ENCODE measurements at places on chromosomes 5 and 9.

GRCh38 chr5:95018511-95018910 lies 266.4 kb downstream of the MCTP1 start:
- DNase-seq = no peak

DNA sequence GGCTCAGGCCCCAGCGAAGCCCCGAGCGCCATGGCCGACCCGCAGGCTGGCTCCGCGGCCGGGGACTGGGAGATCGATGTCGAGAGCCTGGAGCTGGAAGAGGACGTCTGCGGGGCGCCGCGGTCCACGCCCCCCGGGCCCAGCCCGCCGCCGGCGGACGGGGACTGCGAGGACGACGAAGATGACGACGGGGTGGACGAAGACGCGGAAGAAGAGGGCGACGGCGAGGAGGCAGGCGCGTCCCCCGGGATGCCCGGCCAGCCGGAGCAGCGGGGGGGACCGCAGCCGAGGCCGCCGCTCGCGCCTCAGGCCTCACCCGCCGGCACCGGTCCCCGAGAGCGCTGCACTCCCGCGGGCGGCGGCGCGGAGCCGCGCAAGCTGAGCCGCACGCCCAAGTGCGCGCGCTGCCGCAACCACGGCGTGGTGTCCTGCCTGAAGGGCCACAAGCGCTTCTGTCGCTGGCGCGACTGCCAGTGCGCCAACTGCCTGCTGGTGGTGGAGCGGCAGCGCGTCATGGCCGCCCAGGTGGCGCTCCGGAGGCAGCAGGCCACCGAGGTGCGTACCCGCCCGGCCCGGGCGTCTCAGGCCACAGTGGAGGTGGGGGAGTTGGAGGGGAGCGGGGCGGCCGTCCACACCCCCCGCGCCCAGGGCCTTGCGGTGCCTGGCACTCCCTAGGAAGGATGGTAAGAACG lies 1.6 kb downstream of the DMRT2 start:
- DNase-seq = peak; percentile 60

DNA sequence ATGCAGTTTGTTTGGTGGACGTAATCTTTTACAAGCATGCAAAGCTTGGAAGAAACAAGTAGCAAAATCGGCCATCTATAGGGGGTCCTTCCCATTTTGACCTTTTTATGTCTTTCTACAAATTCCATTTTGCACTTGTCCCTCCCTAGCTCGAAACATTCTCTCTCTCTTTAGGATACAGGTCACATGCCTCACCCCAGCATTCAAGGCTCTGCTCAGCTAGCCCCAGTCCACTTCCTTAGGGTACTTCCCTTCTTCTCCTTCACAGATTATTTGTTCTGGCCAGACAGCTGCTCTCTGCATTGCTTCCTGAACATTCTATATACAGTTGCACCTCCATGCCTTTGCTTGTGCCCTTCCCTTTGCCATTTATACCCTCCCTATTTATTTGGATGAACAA lies 31.7 kb upstream of the TRIM14 start:
- DNase-seq = no peak

- no peak for DNase-seq
These were observed 367.1 kb upstream of the KLF4 start for GRCh38 chr9:107856633-107857032.

- DNase-seq = peak; percentile 89
These were observed at the start of gene PLPP1 for GRCh38 chr5:55534436-55535198. PLPP1 (minus strand) TSS chr5:55534964; CDS start chr5:55534629, 335 bp downstream.

- DNase-seq = no peak
These were observed 6.5 kb downstream of the QRFP start for GRCh38 chr9:130890124-130890523.

GRCh38 chr5:73214996-73215395 lies 42.0 kb downstream of the TMEM174 start:
- DNase-seq = no peak

DNA sequence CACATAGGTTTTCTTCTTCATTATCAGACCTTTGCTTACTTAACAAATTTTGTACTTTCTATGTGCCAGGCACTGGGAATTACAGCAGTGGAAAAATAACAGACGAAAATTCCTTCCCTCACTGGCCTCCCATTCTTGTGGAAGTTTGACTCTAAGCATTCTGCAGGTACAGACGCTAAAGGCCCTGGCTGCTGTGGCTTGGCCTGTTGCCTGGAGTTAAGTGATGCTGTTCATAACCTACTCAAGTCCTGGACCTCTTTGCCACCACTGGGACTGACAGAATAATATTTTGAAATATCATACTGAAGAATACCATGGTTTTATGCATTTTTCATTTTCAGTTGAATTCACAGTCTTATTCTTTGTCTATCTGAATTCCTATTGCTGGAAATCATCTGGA lies 97.3 kb upstream of the SPATA31C2 start:
- no peak for DNase-seq

DNA sequence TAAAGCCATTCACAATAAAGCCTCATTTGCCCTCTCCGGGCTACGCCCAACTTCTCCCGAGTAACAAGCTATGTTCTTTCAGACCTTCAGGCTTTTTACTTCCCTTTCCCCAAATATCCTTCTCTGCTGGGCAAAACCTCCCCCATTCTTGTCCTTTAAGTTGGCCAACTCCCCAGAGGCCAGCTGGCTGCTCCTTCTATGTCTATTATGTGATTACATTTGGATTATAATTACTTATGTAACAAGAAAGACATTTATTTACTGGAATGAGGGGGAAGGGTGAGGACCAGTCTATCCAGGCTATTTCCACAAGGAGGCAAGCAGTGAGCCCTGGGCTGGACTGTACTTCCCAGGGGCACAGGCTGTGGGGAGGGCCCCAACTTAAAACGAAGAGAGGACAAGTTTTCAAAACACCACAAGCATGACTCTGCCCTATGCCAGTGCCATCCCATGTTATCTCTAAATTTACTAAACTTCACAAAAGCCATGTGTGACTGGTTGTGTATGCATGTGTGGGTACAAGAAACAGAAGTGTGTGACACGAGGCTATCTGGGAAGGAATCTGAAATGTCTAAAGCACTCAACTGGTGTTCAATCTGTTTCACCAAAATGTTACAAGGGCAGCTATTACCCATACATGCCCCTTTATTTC lies 84.5 kb downstream of the GNAQ start:
- no peak for DNase-seq

- no peak for DNase-seq
These were observed 103.5 kb downstream of the SPRY4 start for GRCh38 chr5:142221091-142221860.

DNA sequence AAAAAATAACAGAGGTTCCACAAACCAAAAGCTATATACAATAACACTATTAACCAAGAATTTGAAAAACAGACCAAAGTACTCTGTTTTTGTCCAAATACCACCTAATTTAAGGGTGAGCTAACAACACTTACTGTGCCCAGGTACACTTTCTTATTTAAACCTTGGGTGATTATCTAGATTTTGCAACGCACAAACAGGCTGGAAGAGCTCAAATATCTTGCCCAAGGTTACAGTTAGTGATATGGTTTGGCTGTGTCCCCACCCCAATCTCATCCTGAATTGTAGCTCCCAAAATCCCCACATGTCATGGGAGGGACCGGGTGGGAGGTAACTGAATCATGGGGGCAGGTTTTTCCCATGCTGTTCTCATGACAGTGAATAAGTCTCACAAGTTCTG lies 58.9 kb downstream of the CDK5RAP2 start:
- no peak for DNase-seq

DNA sequence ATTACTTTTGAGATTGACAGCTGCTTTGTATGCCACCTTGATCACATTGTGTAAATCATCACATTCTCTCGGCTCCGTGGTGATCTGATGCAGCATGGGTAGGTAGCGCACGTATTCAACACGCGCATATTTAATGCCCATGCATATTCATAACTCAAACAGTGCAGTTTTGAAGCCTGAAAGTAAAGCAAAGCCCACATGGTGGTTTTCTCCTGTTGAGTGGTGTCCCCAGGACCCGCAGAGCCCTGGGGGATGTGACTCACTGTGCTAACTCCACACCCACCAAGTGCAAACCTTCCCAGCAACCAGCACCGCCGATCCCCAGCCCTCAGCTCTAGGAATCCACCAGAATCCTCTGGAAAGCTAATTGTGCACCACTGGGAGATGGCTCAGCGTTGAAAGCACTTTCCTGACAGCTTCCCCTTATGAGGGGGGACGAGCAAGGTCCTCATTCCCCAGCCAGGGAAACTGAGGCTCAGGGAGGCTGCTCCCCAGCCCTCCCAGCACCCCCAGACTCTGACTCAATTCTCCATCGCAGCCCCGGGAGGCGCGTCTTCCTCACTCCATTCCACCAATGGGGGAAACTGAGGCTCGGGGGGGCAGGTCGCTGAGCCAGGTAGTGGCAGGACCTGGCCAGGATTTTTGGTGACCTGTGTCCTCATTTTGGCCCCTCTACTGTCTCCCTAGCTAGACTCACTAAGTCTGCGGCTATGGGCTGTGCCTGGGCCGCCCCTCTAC lies 46.4 kb downstream of the SARDH start:
- no peak for DNase-seq

GRCh38 chr5:75389430-75389829 lies 52.4 kb downstream of the HMGCR start:
- no peak for DNase-seq

DNA sequence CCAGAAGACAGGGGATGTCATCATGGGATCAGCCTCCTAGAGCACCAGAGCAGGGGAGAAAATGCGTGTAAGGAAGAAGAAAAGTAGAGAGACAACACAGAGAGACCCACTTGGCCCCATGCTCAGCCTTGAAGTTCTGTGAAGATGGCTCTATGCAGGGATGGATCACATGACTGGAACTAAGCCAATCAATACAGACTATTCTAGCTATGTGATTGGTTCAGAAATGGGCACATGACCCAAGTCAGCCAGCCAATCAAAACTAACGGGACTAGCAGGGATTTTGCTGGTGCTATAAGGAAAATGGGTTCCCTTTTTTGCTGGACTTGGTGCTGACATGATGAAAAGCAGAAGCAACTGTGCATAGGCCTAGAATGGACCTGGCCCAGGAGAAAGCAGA lies 173.0 kb upstream of the TBC1D2 start:
- DNase-seq = no peak
